ENCODE measurements at places on chromosomes 2 and 18. TPM values are rescaled to one million over a fixed set of nuclear protein-coding genes. Genes with fewer than 3 reads are reported as not detected.

- H3K36me3 ChIP-seq, result no peaks in the 10 kb centered on the region
- no peak overlapping the region for H3K4me3 ChIP-seq
- no peaks in the 10 kb centered on the region for H3K4me1 ChIP-seq
- H3K27ac ChIP-seq, result no peak overlapping the region
These were observed 155.4 kb upstream of the FSIP2 start for GRCh38 chr2:185583058-185583816.

CIB4 gene
- not detected for total RNA-seq

CD8B2 gene
- not detected for total RNA-seq

GRCh38 chr2:206790311-206790935 lies 25.0 kb downstream of the FASTKD2 start:
- no peak overlapping the region for H3K4me3 ChIP-seq
- no peaks in the 10 kb centered on the region for H3K4me1 ChIP-seq
- no peaks in the 10 kb centered on the region for H3K27me3 ChIP-seq
- DNase-seq, result no peak
- no peak overlapping the region for H3K27ac ChIP-seq

- DNase-seq, result no peak
- H3K27me3 ChIP-seq, result no peaks in the 10 kb centered on the region
- no peaks in the 10 kb centered on the region for H3K36me3 ChIP-seq
- peaks cover 49% of the 10 kb centered on the region for H3K4me1 ChIP-seq
These were observed 21.1 kb downstream of the NFE2L2 start for GRCh38 chr2:177243476-177243875.

DNA sequence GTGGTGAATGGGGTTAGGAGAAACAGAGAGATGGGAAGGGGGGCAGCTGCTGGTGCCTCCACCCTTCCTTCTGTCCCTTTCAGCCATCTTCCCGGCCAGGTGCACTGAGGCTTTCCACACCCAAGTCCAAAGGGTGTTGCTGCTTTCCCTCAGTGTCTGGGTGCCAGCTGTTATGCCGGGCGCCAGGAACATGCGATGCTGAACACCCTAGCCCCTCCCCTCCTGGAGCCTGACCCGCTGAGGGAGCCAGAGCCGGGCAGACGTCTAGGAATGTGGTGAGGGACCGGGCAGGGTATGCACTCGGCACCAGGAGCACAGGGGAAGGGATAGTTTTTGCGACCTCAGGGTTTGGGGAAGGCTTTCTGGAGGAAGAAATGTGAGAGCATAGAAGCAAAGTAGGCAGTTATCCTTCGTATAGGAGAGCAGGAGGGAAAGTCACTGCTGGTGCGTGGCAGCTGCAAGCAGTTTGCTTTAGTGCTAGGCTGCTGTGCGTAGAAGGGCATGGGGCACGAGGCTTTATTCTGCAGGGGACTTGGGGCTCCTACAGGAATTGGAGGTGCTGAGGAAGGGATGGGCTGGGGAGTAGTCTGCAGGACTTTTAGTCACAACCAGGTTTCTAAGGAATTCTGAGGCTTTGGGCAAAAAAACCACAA lies 147.7 kb downstream of the TSN start:
- H3K36me3 ChIP-seq, result no peaks in the 10 kb centered on the region
- no peaks in the 10 kb centered on the region for H3K27me3 ChIP-seq
- no peak for DNase-seq
- H3K4me3 ChIP-seq, result no peak overlapping the region
- no peaks in the 10 kb centered on the region for H3K4me1 ChIP-seq

SLC23A3 gene
- 16.6 TPM for total RNA-seq

- DNase-seq, result no peak
- H3K27me3 ChIP-seq, result no peaks in the 10 kb centered on the region
- H3K27ac ChIP-seq, result no peak overlapping the region
- H3K4me3 ChIP-seq, result no peak overlapping the region
These were observed 24.3 kb downstream of the COA5 start for GRCh38 chr2:98583816-98584618.

- DNase-seq, result no peak
- H3K36me3 ChIP-seq, result peaks cover 8% of the 10 kb centered on the region
- H3K4me3 ChIP-seq, result no peak overlapping the region
- no peaks in the 10 kb centered on the region for H3K27me3 ChIP-seq
- no peak overlapping the region for H3K27ac ChIP-seq
These were observed 42.8 kb downstream of the SP110 start for GRCh38 chr2:230176996-230177395.

- no peak overlapping the region for H3K4me3 ChIP-seq
- H3K27me3 ChIP-seq, result peaks cover 2% of the 10 kb centered on the region
- no peak for DNase-seq
- H3K4me1 ChIP-seq, result no peaks in the 10 kb centered on the region
- no peaks in the 10 kb centered on the region for H3K36me3 ChIP-seq
- H3K27ac ChIP-seq, result no peak overlapping the region
These were observed 136.5 kb upstream of the TWIST2 start for GRCh38 chr2:238711346-238711745.

ABCG8 gene
- total RNA-seq, result not detected

DNA sequence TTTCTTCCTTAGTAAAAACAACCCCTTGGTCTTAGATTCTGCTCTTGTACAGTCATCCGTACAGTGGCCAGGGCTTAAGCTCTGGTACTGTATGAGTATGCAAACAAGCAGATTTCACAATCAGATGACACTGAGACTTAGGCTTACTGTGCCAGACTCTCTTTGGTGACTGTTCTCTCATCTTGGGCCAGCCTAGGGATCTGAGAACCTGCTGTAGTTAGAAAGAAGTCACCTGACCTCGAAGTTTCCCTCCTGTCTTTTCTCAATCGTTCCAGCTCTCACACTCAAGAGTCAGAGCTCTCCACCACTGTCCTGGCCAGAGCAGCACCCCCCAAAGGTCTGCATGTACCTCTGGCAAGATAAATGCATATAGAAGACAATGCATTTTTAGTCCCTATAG lies 63.2 kb downstream of the ZEB2 start:
- no peak overlapping the region for H3K27ac ChIP-seq
- H3K27me3 ChIP-seq, result no peaks in the 10 kb centered on the region
- H3K4me3 ChIP-seq, result no peak overlapping the region
- peaks cover 71% of the 10 kb centered on the region for H3K4me1 ChIP-seq
- DNase-seq, result peak; percentile 51

GRCh38 chr18:50427896-50428295 lies 53.0 kb downstream of the SKA1 start:
- H3K4me3 ChIP-seq, result no peak overlapping the region
- no peaks in the 10 kb centered on the region for H3K36me3 ChIP-seq
- no peak overlapping the region for H3K27ac ChIP-seq
- DNase-seq, result no peak
- H3K27me3 ChIP-seq, result peaks cover 9% of the 10 kb centered on the region

- no peaks in the 10 kb centered on the region for H3K4me1 ChIP-seq
- no peak overlapping the region for H3K27ac ChIP-seq
- no peaks in the 10 kb centered on the region for H3K36me3 ChIP-seq
- no peak overlapping the region for H3K4me3 ChIP-seq
- no peak for DNase-seq
- no peaks in the 10 kb centered on the region for H3K27me3 ChIP-seq
These were observed 208.4 kb downstream of the FIGN start for GRCh38 chr2:163527381-163527780.

CTLA4 gene
- 1.1 TPM for total RNA-seq

DNA sequence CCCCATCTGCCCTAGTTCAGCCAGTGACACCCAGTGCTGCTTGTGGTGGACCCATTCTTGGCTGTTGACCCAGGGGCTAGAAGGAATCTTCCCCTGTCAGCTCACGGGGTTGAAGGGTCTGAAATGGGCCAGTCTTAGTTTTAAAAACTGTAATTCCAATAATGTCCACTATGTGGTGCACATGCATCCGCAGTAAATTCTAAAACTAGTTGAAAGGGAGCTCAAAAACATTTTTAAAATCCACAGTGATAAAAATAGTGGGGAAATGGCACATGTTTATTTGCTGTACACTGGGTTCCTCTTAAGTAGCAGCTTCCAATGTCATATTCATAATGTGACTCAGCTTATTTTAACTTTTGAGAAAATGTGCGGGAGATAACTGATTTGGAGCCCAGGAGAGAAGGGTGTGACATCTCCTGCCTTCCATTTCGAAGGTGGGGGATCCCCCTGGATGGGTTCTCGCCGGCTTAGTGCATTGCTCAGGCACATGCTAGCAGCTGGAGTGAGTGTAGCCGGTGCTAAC lies 32.8 kb downstream of the GRHL1 start:
- no peak overlapping the region for H3K27ac ChIP-seq
- peaks cover 5% of the 10 kb centered on the region for H3K4me1 ChIP-seq
- H3K4me3 ChIP-seq, result no peak overlapping the region
- H3K36me3 ChIP-seq, result no peaks in the 10 kb centered on the region

- H3K27me3 ChIP-seq, result no peaks in the 10 kb centered on the region
- DNase-seq, result no peak
- H3K4me3 ChIP-seq, result no peak overlapping the region
- H3K4me1 ChIP-seq, result peaks cover 45% of the 10 kb centered on the region
These were observed 121.0 kb downstream of the ANKRD44 start for GRCh38 chr2:197189426-197190099.

- peaks cover 34% of the 10 kb centered on the region for H3K36me3 ChIP-seq
- no peak overlapping the region for H3K4me3 ChIP-seq
- no peak overlapping the region for H3K27ac ChIP-seq
- DNase-seq, result peak; percentile 39
- no peaks in the 10 kb centered on the region for H3K4me1 ChIP-seq
These were observed 14.2 kb downstream of the PMS1 start for GRCh38 chr2:189798312-189799029.

DNA sequence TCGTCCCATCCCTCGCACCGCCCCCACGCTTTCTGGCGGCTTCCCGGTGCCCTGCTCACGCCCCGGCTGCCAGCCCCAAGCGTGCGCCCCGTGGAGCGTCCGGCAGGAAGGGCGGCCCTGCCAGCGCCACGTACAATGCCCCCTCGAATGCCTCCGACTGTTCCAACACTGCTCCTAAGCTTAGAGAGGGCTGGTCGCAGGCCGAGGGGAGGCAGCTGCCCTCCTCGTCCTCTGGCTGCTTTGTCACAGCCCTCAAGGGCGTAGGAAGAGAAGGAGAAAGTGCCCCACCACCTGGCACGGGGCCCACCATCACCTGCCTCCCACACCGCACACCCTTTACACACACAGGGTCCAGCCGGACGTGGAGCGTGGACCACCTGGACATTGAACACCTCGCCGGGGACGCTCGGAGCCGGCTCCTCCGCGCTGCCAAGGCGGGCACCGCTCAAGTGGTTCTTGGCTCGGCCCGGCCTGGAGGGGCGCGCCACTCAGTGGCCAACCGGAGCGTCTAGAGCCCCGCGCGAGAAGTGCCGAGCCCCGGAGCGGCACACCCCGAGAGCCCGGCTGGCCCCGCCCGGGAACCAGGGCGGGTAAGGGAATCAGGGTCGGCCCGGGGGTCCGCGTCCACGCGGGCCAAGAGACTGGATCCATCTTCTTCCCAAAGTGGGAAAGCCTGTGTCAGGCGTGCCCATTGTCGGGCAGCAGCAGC lies 830 bp downstream of the DNER start:
- peak; percentile 25 for DNase-seq
- H3K27me3 ChIP-seq, result peaks cover 57% of the 10 kb centered on the region
- H3K27ac ChIP-seq, result no peak overlapping the region

GRCh38 chr2:151239624-151240023 lies 22.0 kb downstream of the RBM43 start:
- H3K4me3 ChIP-seq, result no peak overlapping the region
- H3K27ac ChIP-seq, result no peak overlapping the region
- H3K36me3 ChIP-seq, result no peaks in the 10 kb centered on the region
- DNase-seq, result no peak

GRCh38 chr18:56907771-56908170 lies 239.1 kb upstream of the BOD1L2 start:
- H3K27ac ChIP-seq, result no peak overlapping the region
- H3K27me3 ChIP-seq, result no peaks in the 10 kb centered on the region
- no peak overlapping the region for H3K4me3 ChIP-seq
- no peaks in the 10 kb centered on the region for H3K36me3 ChIP-seq
- H3K4me1 ChIP-seq, result no peaks in the 10 kb centered on the region

- H3K36me3 ChIP-seq, result no peaks in the 10 kb centered on the region
- DNase-seq, result no peak
- H3K27me3 ChIP-seq, result peaks cover 46% of the 10 kb centered on the region
- H3K4me3 ChIP-seq, result no peak overlapping the region
- no peak overlapping the region for H3K27ac ChIP-seq
- H3K4me1 ChIP-seq, result peaks cover 3% of the 10 kb centered on the region
These were observed 13.4 kb upstream of the KCNG2 start for GRCh38 chr18:79784071-79784913.

DNA sequence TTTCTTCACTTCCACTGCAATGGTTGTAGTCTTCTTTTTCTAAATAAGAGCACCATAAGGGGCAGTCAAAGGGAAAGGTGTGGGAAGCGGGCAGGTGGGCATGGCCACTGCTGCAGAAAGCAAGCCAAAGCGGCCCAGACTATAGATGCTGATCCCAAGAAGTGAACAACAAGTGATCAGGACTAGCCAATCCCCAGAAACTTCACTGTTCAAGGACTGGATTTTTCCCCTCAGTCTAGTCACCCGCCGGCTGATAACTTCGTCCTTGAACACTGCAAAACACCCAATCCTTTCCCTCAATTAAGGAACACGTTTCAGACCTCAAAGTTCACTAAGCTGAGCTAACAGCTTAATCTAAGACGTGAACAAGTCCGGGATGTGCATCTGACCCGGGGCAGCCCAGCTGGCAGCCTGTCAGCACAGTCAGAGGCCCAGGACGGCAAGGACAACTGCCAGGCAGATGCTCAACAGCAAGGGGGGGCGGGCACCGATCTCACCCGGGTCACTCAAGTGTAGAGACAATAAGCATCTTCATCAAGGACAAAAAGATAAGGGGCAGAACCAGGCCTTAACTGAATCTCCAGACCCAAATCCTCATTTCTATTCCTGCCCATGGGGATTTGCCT lies 59.8 kb downstream of the HDLBP start:
- no peaks in the 10 kb centered on the region for H3K4me1 ChIP-seq
- peaks cover 71% of the 10 kb centered on the region for H3K36me3 ChIP-seq
- H3K4me3 ChIP-seq, result no peak overlapping the region
- no peak for DNase-seq
- H3K27me3 ChIP-seq, result no peaks in the 10 kb centered on the region

- H3K4me3 ChIP-seq, result no peak overlapping the region
- H3K27me3 ChIP-seq, result no peaks in the 10 kb centered on the region
- DNase-seq, result no peak
- H3K27ac ChIP-seq, result no peak overlapping the region
- H3K4me1 ChIP-seq, result no peaks in the 10 kb centered on the region
These were observed 72.0 kb upstream of the AFF3 start for GRCh38 chr2:100214265-100214971.

GRCh38 chr2:70531419-70532086 lies 22.1 kb downstream of the TGFA start:
- no peaks in the 10 kb centered on the region for H3K27me3 ChIP-seq
- DNase-seq, result no peak
- H3K4me3 ChIP-seq, result no peak overlapping the region

PRKRA gene
- 71.9 TPM for total RNA-seq

GRCh38 chr2:95019572-95019971 lies 5.9 kb upstream of the MAL start:
- DNase-seq, result no peak
- no peak overlapping the region for H3K27ac ChIP-seq
- H3K36me3 ChIP-seq, result no peaks in the 10 kb centered on the region
- peaks cover 4% of the 10 kb centered on the region for H3K4me1 ChIP-seq
- H3K4me3 ChIP-seq, result no peak overlapping the region

- peaks cover 6% of the 10 kb centered on the region for H3K27me3 ChIP-seq
- no peak for DNase-seq
- H3K4me3 ChIP-seq, result no peak overlapping the region
- no peaks in the 10 kb centered on the region for H3K4me1 ChIP-seq
- H3K27ac ChIP-seq, result no peak overlapping the region
These were observed 25.9 kb downstream of the GREB1 start for GRCh38 chr2:11559786-11560155.

GRCh38 chr2:233711312-233712008 lies 1.2 kb upstream of the UGT1A5 start:
- H3K4me3 ChIP-seq, result no peak overlapping the region
- no peaks in the 10 kb centered on the region for H3K27me3 ChIP-seq
- no peak overlapping the region for H3K27ac ChIP-seq
- DNase-seq, result peak; percentile 74
- no peaks in the 10 kb centered on the region for H3K36me3 ChIP-seq

Measured in B cell (primary cell).